ENCODE measurements at places on chromosomes 7 and 10.

DNA sequence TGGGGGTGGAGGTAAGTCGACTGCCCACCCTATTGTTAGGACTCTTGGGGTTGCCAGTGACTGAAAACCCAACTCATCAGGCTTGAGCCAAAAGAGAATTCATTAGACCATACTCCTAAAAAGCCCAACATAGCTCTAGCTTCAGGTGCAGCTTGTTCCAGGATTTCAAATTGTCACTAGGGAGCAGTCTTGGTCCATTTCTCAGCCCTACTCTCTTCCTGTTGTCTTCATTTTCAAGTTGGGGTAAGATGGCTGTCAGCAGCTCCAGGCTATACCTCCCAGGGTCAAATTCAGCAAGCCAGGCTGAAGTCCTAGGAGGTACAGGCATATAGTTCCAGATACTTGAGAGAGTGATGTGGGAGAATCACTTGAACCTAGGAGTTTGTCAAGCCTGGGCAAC, 14.9 kb upstream of the COL13A1 start:
- no peak for DNase-seq

DNA sequence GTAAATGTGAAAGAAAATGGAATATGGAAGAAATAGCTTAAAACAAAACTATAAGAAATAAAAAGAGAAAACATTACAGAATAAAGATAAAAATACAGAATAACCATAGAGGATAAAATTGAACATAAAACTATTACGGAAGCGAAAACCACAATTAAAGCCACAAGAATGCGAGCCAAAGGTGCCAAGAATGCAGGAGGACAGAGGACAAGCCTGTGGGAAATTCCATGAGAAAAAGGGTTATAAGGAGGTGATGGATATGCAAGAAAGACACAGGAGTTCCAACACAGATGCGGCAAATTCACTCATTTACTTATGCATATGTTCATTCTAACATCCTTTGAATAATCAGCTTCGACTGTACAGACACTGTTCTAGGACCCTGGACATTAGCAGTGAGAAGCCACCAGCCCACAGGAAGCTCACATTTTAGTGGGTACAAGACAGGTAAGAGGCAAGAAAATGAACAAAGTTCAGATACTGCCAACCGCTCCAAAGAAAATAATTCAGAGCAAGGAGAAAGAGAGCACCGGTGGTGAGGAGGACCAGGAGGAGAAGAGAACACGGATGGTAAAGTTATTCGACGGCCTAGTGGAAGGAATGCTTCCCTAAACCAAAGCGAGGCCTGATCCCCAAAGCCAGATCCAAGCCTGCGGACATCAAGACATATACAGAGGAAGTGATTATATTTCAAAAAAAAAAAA, 213.7 kb upstream of the MGMT start:
- DNase-seq, result no peak

GRCh38 chr7:122884186-122884585, 2.1 kb downstream of the CADPS2 start:
- DNase-seq, result no peak

GRCh38 chr7:93185303-93186027, 37.3 kb upstream of the SAMD9L start:
- no peak for DNase-seq

GRCh38 chr7:90903841-90904240, 307.7 kb downstream of the CDK14 start:
- DNase-seq, result no peak

GRCh38 chr10:28783087-28783486, 105.8 kb downstream of the BAMBI start:
- DNase-seq, result no peak

DNA sequence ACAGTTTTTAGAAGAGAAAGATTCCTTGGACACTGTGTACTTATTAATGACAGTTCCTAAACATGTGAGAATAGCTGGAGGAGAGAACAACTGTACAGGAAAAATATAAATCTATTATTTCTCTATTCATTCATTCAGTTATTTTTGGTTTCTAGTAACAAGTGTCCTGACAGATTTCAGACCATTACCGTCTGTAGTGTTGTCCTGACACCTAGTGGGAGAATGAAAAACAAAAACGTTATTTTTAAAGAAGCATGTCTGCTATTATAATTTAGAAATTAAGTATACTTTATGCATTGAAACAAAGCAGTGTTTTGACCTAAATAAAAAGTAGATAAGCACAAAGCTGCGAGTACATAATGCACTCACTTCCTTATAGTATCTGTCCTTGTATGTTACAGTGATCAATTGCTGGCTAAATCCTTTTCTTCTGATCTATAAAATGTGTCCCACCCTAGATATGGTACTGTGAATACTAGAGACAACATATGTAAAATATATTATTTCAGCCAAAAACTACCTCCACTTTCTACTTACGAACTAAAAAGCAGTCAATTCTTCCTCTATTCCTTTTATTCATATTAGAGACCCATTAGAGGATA, 575.6 kb downstream of the ARL4A start:
- DNase-seq, result no peak

GRCh38 chr7:116431787-116432526, 67.6 kb upstream of the CAV2 start:
- no peak for DNase-seq

- no peak for DNase-seq
Observed at GRCh38 chr7:93873998-93874574, 16.5 kb downstream of the TFPI2 start.

GRCh38 chr7:106285855-106286492, 1.2 kb upstream of the NAMPT start:
- no peak for DNase-seq

DNA sequence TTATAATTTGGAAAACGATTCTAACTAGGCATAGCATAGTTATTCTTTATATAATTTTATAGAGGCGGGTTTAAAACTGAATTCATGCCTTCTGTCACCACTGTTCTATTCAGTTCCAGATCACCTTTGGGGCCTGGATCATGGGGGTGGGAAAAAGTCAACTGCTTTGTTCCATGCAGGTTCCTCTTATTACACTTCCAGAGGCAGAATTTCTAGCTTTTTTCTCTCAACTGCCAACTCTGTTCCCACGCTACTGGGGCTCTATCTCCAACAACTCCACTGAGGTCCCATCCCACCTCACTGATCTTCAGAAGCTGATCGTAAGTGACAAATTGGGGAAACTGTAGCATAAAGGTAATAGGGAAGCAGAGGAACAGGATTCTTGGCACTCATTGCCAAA, 283.6 kb upstream of the IMMP2L start:
- DNase-seq, result no peak

DNA sequence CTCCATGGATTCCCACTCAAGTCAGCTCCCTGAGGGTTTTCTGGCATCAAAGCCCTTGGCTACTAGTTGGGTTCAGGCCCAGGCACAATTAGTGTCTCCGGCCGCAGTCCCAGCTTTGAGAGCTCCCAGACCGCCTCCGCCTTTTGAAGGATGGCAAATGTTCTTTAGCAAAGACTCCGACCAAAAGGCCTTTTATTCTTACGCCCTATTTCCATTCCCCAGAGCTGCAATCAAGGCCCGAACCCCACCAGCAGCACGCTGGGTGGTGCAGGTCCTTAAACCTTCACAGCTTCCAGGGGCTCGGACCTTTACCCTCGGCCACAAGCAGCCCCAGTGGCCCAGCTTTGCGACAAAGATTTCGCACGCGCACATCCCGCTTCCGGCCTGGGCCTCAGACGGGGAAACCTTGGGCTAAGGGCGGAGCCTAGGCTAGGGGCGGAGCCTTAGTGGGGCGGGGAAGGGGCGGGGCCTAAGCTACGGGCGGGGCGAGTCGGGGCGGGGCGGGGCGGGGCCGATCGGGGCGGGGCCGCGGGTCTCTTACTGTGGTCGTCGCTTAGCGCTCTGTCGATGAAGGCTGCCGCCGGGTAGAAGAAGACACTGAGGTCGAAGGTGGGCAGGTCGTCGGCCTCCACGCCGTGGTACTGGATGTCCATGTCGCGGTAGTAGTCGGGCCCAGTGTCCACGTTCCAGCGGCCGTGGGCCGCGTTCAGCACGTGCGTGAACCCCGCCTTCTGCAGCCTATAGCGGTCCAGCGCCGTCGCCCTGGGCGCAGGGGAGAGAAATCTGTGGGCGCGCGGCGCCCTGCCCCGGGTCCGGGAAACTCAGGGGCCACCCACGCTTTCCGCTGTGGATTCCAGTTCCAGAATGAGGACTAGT, 68.0 kb upstream of the SAMD8 start:
- peak; percentile 14 for DNase-seq

- no peak for DNase-seq
Observed at GRCh38 chr10:44911951-44912350, 814 bp downstream of the TMEM72 start.

DNA sequence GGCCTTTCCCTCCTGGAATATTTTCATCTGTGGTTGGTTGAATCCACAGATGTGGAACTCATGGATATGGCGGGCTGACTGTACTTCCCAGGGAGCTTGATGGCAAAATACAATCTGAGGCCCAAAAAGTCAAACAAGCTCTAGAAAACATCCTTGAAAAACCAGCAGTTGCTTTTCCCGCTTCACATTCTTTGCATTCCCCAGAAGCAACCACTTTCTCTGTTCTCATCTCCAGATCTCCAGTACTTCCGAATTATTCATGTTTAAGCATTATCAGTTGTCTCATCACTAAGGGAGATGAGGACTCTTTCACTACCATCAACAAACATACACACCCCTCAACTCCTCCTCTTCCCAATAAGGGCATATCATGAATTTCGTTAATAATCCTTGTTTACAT, 55.3 kb downstream of the KIF5B start:
- no peak for DNase-seq
